ENCODE measurements at places on chromosomes 11 and 22.

GRCh38 chr22:17079572-17079971, 5.2 kb upstream of the IL17RA start:
- no peak for DNase-seq

GRCh38 chr11:14029971-14030920, 67.7 kb downstream of the SPON1 start:
- no peak for DNase-seq

- DNase-seq, result no peak
These were observed 32.1 kb upstream of the ZBTB16 start for GRCh38 chr11:114027391-114027790.

DNA sequence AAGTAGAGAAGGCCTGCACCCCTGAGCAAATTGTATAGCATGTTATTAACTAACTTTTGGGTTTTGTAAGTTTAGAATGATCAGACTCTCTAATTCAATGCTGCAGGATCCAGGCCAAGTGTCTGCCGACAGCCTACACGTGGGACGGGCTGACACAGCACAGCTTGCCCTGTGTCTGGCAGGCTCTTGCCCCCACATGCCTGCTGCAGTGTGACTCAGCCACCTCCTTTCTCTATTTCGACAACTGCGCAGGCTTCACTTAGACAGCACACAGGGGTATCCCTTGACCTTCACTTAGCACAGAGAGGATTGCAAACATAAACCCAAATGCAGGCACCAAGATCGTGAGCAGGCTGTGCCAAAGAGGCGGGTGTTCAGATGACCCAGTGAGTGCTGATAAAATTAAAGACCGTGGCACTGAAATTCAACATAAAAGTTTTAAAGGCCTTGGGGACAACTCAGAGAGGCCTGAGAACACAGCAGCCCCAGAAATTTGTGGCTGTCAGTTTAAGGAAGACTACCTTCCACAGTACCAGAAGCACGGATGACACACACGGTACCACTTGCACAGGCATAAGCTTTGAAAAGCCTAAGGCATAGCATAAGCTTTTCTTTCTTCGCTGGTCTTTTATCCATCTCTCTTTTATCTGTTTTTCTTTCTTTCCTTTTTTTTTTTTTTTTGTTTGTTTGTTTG, 37.8 kb downstream of the SCN3B start:
- DNase-seq, result no peak

DNA sequence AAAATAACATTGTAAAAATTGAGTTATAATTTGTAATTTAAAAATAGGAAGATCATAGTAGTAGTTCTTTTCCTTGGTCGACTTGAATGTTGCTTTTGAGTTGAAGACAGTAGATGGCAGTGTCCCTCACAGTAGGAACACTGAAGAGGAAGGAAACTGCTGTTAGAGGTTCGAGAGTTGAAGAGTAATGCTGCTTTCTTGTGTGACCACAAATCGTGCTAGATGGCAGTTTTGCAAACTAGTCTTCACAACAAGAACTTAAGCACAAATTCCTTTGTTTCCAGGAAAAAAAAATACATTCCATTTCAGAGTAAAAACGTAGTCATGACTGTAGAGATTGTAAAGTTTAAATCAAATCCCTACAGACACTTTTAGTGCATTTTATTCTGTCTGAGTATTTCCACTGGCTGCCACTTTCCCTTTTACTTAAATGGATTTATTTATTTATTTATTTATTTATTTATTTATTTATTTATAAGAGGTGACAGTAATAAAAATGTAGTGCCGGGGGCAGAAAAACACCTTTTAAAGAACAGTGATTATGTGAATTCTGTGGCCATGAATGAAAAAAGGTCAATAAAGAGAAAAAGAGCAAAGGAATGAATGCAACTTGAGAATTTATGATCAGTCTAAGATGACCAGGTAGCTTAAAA, 54.6 kb downstream of the SPECC1L start:
- DNase-seq, result no peak

GRCh38 chr11:131204765-131205380, 165.5 kb upstream of the NTM start:
- no peak for DNase-seq

All from activated gamma-delta T cell treated with Interleukin-2 at 50 U/mL for 16 hours (primary cell).